Stimulated activated CD4-positive, alpha-beta T cell treated with anti-CD3 and anti-CD28 coated beads, Interleukin-4, amount 100 ng/mL, for 1 hour (primary cell): ENCODE measurements at places on chromosomes 12 and 14.

DNA sequence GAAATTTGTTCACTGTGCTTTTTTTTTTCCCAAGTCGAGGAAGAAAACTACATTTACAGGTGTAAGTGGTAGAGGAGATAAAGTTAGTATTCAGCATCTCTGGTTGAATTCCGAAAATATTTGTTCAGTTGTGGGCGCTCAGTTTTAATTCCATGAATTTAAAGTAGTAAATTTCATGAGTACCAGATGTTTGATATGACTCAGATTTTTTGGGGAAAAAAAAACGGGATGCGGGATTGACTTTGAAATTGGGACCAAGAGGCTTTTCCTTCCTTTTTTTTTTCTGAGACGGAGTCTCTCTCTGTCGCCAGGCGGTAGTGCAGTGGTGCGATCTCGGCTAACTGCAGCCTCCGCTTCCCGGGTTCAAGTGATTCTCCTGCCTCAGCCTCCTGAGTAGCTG, 1.6 kb downstream of the TULP3 start:
- no peak for DNase-seq

- DNase-seq: peak; percentile 32
Measured at GRCh38 chr12:112170376-112170775, 45.0 kb downstream of the TRAFD1 start.

- no peak for DNase-seq
Measured at GRCh38 chr12:99861731-99862130, 123.0 kb downstream of the ANKS1B start.

DNA sequence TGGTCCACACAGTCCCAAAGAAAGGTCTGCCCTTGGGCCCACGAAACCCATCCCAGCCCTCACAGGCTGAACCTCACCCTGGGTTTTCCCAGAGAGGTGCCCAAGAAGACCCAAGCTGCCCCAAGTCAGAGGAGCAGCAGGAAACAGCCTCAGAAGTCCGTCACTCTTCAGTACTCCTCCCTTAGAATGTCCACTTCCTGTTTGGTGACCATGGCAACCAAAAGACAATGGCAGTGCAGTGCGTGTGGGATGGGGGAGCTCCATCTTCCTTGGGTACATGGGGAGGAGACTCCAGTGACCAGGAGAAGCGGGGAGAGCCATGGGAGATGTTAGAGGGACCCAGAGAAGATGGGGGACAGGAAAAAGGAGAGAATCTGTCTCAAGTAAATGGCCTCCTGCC, 11.3 kb downstream of the SELPLG start:
- DNase-seq: no peak

- no peak for DNase-seq
Measured at GRCh38 chr12:34405286-34406227, 383.3 kb downstream of the ALG10 start.

- peak; percentile 4 for DNase-seq
Measured at GRCh38 chr12:7374423-7375144, 69.4 kb downstream of the CD163L1 start.

DNA sequence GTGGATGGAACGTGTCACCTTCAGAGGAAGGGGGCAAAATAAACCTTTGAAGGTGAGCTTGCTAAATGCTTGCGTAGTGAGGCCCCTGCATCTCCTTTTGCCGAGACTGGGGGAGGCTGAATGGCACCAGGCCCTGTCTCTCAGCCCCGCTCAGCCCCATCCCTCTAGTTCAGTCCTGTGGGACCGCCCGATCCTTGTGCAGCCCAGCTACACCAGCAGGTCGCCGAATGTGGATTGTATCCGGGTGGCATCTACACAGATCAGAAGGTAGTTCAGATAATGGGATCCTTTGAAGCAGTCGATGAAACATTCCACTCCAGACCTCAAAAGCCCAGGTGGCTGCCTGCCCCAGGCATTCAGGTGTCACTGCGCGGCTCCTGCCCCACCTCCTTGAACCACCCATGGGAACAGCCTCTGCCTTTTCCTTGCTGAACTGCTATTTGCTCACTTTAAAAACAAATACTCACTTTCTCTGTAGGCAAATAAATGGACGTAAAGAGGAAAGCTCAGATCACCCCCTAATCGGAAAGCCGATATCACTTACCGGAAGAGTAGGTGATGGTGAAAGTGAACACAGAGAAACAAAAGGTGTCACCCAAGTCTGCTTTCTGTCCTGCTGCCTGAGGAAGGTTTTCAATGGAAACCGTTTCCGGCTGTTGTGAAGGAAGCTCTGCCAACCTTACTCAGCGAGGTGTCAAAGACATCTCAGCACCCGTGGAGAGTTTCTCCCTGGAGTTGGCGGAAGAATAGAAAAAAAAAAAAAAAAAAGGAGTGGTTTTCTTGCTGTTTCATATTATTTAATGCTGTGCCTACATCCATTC, 100.3 kb upstream of the NCOR2 start:
- no peak for DNase-seq

DNA sequence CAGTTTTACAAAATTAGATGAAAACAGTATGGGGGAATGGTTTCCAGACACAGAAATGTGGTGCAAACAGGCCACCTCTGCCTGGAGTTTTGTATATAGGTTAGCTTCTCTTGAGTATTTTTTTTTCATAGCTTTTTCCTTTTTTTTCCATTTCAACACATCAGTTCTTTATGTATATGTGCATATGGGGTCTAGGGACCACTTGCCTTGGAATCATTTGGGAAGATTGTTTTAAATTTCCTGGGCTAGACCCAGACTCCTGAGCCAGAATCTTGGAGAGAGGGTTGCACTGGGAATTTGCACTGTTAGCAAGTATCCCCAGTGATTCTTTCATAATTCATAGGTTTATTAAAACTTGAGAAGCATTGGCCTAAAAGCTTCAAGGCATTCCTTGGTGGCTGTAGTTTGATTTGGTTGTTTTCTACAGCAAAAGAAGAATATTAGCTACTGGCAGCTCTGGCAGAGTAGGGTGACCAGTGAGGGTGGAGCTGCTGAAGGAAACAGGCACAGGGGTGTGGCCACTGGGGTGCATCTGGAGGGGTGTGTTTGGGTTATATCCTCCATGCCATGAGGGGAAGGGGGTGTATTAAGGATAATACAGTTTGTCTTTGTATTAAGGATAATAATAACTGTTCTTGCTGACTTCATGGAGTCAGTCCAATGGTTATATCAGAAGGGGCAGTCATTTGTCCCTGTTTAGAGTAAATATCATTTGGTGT, 22.8 kb downstream of the PPP1R36 start:
- no peak for DNase-seq

GRCh38 chr12:127245437-127245836, 1021.5 kb upstream of the TMEM132C start:
- no peak for DNase-seq

DNA sequence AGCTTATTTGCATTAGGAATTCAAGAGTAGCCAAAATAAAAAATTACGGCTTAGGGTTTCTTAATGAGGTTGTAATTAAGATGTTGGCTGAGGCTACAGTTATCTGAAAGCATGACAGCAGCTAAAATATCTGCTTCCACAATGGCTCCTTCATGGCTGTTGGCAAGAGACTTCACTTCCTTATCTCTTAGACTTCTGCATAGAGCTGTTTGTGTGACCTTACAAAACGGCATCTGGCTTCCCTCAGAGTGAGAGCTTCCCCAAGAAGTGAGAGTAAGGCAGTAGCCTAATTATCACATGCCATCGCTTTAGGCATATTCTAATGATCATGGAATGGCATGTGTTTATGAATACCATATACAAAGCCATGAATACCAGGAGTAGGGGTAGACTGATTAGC, 57.6 kb downstream of the CCDC59 start:
- DNase-seq: no peak

DNA sequence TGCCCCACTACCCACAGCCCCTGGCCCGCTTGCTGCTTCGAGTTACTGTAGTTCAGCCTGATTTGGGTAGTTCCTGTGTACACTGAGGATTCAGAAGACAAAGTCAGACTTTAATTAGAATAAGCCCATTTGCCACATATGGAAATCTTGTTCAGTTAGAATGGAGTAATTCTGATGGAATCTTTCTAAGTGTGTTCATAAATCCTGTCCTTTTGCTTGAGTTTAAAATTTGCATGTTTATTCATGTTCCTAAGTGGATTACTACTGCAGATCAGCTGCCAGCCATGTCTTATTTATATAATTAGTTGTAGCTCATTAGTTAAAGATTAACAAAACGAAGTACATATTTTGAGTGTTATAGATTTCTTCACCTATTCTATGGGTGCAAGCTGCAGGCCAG, 504.5 kb downstream of the PCNX1 start:
- no peak for DNase-seq

- peak; percentile 58 for DNase-seq
Measured at GRCh38 chr12:130872179-130873096, 572 bp downstream of the RAN start.

- no peak for DNase-seq
Measured at GRCh38 chr12:19967431-19967830, 400.9 kb upstream of the PDE3A start.

GRCh38 chr14:23646648-23647549, 10.7 kb downstream of the DHRS2 start:
- no peak for DNase-seq

GRCh38 chr12:53211476-53212381, 4.7 kb upstream of the ITGB7 start:
- DNase-seq: no peak

- no peak for DNase-seq
Measured at GRCh38 chr12:22971247-22971646, 346.3 kb downstream of the ETNK1 start.

DNA sequence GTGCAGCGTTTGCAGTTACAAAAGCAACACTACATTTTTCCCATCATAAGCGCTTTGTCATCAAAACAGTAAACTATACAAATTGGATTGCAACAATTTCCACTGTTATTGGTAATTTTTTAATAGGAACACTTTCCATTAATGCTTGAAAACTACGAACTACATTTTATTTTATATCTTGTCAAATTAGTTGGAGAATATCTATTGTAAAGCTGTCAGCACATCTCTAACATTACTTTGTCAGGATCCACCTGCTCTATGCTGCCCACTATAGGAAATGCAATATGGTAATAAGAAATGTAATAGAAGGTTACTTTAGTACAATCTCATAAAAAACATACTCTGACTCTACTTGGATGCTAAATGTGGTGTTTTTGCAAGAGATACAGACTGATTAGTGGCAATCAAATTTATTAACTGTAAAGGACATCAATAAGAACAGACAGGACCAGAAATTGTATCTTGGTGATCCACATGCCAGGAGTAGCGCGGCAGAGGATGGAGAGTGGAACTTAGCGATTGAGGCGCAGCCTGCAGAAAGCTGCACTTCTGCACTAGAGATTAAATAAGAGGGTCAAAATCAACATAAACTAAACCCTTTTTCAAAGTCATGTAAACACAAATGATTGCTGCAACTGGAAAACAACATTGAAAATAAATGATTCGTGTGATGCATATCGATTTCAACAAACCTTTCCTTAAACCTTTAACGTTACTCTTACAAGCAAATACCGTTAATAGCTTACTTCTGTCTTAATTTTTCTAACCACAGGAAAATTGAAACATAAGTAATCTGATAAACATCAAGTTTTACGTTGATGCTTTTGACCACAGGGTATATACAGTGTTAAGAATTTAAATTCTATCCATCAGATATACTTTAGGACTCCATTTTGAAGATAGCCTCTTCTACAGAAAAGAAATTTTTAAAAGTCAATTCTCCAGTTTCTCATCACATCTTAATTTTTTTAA, 3.6 kb upstream of the ARID2 start:
- no peak for DNase-seq

- no peak for DNase-seq
Measured at GRCh38 chr12:88411689-88412088, 168.6 kb downstream of the KITLG start.

DNA sequence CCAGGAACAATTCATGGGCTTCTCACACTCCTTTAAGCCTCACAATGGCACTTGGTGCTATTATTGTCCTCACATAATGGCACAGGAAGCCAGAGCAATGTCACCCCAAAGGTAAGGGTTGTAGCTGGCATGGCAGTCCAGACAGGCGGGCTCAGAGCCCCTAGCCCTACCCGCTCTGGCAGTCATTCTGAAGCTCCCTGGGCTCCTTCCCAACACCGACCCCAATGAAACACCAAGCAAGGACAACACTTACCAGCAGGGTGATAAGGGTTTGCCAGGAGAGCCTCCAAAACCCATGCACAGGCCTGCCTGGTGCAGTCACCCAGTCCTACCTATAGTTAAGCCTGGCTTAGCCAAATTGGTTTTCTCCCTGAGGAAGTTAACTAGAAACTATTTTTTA, 30.8 kb downstream of the MAX start:
- DNase-seq: no peak

- no peak for DNase-seq
Measured at GRCh38 chr14:79295385-79295784, 915.9 kb downstream of the DIO2 start.

DNA sequence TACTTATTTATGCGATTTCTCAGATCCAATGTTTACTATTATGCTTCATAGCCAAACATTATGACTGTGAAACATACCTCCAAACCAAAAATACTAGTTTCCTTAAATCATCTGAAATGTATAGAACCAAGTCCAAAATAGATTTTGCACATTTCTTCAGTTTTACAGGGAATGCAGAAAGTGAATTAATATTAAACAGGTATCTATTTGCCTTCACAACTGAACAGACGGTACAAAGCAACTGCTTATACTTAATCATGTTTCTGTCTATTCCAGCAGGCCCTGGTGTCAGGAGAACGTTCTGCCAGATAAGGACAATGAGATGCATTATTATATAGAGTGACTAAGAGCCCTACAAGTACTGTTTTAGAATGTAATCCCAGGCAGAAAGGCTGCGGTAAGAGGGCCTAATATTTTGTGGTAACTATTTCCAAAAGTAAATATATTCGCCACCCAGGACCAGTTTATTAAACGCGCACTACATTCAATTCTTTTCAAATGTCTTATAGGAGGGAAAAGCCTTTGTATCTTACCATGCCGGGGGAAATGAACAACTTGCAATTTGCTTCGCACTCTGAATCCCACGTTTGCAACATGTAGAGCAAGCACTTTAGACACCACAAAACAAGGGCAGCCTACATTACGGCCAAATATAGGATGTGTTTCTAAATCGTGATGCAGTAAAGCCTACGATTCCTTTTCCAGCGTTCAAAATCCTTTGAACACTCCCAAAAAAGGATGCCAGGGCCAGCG, 1.5 kb downstream of the CORO1C start:
- no peak for DNase-seq

DNA sequence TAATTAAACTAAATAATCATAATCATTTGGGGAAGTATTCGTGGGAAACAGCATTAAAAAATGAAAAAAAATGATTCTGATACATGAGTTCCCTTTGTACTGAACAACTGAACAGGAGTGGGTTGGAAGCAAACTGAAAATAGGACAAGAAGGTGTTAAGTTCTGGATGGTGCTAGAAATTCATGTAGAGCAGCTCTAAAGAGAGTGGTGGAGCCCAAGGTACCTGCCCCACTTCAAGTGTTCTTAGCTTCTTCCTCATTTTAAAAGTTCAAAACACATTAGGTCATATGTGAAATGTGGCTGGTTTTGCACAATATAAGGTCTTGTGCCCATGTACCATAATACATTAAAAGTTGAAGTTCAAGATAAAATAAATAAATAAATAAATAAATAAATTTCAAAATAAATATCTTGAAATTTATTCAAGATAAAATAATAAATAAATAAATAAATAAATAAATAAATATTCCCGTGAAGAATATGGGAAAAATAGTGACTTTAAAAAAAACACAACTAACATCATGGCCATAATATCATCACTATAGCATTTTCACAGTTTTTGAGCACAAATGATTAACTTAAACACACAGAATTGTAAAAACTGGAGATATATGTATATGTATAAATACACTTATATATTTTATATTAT, 191.5 kb upstream of the PRKD1 start:
- no peak for DNase-seq

GRCh38 chr14:25411781-25412757, 362.1 kb upstream of the STXBP6 start:
- no peak for DNase-seq

GRCh38 chr12:91994208-91994797, 151.3 kb downstream of the BTG1 start:
- no peak for DNase-seq
